ENCODE measurements at places on chromosomes 7 and 10. TPM values are rescaled to one million over a fixed set of nuclear protein-coding genes. Genes with fewer than 3 reads are reported as not detected.

GRCh38 chr7:38316733-38317360, 43.4 kb upstream of the TARP start:
- DNase-seq = no peak

DNA sequence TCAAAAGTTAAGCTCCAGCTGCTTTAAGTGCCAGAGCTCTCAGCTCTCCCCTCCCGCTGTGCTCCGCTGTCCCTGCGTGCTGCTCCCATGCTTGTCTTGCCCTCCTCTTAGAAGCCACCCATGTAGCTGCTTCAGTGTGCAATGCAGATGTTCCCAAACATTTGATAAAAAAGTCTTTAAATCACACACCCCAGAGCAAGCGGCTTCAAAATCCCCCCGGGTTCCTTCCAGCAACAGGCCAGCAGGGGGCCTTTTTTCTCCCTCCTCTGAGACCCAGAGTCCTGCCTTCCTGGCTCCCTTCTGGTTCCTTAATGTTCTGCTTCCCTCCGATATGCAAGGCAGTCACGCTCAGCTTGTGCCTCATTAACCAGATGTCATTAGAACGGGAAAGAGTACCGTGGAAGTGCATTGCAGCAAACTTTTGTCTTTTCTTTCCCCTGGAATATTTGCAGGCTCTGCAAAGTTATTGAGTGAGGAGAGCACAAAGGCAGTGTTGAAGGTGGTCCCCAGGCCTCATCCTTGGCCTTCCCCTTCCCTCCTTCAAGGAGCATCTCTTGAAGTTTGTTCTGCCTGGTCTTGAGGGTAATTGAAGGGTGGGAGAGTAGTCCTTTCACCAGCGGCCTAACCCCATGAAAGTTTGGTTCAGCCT, 25.5 kb downstream of the LDB3 start:
- DNase-seq = no peak

DNA sequence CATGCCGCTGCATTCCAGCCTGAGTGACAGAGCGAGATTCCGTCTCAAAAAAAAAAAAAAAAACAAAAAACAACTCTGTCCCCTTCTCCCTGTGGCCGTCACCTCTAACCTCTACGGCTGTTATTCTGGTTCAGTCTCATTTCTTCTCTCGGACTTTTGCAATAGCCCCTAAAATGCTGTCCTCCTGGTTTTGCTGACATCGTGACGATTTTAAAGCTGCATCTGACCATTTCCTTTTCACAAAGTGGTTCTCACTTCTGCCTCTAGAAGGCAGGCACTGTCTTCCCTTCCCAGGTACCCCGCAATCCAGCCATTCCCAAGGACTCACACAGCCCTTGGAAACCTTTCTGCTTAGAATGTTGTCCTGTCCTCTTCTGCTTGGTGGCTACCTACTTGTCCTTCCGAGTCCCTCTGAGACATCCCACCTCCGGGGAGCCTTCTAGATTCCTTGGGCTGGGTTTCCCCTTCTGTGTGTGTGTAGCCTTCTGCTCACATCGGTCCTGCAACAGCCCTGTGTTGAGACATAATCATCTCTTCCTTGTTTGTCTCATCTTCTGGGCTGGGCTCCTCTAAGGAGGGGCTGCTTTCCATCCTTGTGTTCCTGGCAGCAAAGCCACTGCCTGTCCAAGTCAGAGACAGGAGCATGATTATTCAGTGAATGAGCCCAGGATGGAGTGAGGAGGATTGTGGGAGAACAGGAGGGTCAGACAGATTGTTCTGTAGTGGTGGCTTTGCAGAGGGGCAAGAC, 83.1 kb downstream of the GRK5 start:
- no peak for DNase-seq

GRCh38 chr7:67758551-67758950, 761.9 kb downstream of the TYW1 start:
- DNase-seq = no peak

GRCh38 chr7:19772306-19772705, 1.1 kb downstream of the TMEM196 start:
- no peak for DNase-seq

- DNase-seq = no peak
These were observed 481.4 kb downstream of the GALNT17 start for GRCh38 chr7:71613313-71613712.

DNA sequence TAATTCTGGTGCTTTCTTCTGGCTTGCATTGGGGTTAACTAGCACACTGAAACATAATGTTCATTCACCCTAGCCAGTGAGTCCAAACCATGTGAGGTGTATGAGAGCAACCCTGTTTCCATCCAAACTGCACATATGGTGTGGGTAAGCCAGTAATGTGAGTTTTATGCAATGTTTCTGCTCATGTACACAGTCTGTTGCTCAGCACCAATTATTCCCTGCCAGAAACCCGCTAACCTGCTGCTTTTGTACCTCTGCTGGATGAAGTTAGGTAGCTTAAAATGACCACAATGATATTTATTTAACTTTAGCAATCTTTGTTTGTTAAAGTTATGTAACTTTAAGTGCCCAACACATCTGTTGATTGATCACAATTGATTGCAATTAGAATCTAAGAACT, 93.7 kb upstream of the RPA3 start:
- no peak for DNase-seq

The PNLIPRP3 gene
- total RNA-seq = not detected

DNA sequence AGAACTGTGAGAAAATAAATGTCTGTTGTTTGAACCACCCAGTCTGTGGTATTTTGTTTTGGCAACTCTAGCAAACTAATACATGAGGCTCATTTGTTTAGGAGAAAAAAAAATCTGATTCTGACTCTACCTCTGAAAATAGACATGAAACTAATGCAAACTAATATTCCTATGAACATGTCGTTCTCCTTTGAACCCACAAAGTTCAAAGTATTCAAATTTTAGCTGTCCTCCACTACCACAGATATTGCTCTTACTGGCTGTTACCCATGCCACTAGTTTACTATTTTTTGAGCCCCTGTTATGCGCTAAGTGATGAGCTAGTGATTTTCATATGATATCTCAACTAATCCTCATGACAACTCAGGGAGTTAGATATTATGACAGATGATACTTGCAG, 58.8 kb upstream of the ZNF804B start:
- DNase-seq = no peak

GRCh38 chr10:61120805-61121204, 176.8 kb upstream of the RHOBTB1 start:
- DNase-seq = no peak

GRCh38 chr10:132420981-132421846, 24.2 kb downstream of the PWWP2B start:
- no peak for DNase-seq

- DNase-seq = no peak
These were observed 219.2 kb downstream of the ARHGAP12 start for GRCh38 chr10:31709476-31709875.

DNA sequence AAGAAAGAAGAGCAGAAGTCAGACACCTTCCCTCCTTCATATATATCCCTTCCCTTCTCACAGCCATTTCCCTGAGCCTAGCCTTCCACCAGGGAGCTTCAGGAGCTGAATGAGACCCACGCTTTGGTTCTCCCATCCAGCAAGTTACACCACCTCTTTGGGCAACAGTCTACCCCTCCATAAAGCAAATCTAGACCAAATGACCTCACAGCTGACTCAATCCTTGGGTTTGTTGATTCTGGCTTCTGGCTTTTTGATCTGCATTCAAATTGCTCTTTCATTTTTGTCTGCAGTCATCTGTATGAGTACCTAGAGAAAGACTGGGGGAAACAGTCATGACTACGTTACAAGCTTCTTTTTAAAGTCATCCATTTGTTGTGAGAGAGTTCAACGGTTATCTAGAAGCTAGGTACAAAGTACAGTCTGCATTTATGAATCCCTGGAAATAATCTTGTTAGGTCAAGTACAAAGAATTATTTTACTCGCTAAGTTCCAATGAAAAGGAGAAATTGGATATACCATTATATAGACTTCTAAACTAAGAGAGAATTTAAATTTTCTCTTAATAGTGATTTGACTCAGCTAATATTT, 86.3 kb downstream of the RAB11FIP2 start:
- DNase-seq = no peak

The CADPS2 gene
- total RNA-seq = 7.4 TPM

The VDAC2 gene
- total RNA-seq = 78.3 TPM

DNA sequence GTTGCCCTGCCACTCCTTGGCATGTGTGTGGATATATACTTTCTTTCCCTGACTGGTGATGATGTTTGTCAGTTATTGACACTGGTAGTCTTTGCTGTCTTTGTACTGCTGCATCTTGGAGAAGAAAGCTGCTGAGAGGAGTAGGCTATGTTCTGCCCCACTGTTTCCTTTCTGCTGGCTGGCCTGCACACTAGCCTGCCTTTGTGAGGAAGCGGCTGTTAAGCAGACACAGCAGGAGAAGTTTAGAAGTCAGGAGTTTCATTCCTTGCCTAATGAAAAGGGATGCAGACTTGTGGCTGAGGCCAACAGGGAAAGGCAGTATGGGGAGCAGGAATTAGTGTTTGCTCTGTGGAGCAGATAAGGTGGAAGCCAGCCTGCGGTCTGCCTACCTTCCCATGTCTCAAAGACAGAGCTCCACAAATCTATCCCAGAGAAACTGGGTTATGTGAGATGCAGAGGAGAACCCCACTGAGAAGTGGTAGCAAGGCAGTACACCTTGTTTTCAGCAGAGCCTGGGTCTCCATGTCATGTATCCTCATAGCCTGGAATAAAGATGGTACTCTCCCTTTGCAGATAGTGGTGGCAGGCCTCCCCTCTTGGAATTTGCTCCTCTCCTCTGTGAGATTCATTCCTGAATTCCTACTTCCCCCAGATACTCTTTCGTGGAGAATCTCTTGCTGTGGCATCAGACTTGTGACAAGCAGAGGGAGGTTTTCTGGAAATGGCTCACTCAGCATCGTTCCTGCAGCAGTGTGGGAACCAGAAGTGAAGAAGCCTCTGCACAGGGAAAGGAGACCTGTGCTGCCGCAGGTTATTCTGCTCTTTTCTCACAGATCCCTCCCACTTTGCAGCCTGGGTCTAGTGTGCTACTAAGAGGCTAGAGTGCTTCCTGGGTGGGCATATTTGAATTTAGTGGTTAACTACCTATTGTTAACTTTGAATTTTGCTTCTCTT, 130.2 kb downstream of the LRRC4 start:
- DNase-seq = no peak

GRCh38 chr7:102044641-102044983, 227.2 kb downstream of the CUX1 start:
- no peak for DNase-seq

- DNase-seq = peak; percentile 71
These were observed 826 bp downstream of the CHPF2 start for GRCh38 chr7:151232917-151233701.

The CHRM2 gene
- total RNA-seq = 0.33 TPM

DNA sequence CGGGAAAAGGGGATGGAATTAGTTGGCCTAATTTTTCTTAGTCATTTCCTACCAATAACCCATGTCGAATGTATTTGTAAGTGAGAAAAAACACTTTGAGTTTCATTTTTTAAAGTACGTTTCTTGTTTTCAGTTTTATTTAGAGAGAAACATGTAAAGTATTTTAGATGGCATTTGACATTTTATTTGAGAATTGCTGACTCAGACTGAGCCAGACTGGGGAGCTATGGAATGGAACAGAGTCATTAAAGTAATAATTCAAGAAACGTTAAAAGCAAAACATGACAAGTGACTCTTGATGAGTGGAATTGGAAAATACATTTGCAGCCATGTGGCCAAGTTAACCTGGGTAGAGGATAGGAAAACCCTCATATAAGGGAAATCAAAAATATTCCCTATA, 286.1 kb upstream of the NPSR1 start:
- DNase-seq = no peak

DNA sequence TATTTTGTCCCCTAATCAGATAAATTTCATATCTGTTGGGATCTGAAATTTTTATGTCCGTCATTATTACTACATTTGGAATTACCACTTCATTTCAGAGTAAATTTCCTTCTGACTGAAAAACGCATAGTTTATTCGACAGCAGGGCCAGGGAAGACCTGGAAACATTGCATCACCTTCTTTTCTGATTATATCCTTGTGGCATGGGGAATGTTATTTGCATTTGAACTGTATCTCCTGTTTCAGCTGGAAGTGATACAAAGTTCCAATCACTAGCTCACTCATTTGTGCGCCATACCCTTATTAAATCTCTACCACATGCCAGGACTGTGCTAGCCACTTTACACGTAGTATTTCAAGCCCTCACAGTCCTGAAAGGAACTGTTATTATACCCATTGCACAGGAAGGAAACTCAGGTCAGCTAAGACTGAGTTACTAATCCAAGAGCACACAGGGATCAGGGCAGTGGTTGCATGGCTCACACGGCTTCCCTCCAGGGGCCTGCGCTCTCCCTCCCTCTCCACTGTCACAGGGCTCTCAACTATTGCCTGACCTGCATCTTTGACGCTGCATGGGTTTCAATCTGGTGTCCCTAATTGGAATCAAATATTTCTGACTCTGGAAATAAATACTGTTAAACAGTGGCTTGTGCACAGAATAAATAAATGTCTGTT, 84.4 kb upstream of the NANOS1 start:
- no peak for DNase-seq

The CUTC gene
- total RNA-seq = 31.8 TPM

The FKBP6 gene
- 0.19 TPM for total RNA-seq

- DNase-seq = no peak
These were observed 6.4 kb upstream of the ZNF398 start for GRCh38 chr7:149140831-149141230.

- no peak for DNase-seq
These were observed 321.4 kb upstream of the HGF start for GRCh38 chr7:82091126-82091684.

The HSPA12A gene
- 1.7 TPM for total RNA-seq

DNA sequence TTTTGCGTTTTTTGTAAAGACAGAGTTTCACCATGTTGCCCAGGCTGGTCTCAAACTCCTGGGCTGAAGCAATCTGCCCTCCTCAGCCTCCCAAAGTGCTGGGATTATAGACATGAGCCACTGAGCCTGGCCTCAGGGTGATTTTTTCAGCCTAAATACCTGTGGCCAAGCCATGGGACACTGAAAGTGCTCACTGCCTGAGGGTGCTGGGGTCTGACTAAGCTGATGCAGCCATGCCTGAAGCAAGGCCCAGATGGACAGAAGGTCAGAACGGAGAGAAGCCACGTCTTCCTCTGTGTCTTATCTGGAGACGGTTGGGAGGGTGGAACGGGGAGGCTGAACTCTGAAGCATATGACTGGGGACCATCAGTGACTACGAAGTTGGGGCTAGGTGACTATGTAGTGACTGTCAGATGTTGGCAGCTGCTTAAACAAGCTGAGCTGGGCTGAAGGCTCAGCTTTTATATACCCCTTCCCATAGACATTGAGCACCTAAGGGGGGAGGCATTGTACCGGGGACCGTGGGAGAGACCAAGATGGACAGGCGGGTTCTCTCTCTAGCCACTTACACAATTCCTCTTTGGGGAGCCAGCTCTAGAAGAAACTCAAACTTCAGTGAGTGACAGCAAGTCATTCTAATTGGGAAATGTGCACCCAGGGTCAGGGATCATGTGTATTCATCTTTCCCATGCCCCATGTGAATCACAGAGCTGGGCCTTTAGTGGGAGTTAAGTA, 73.3 kb upstream of the HABP2 start:
- DNase-seq = no peak

DNA sequence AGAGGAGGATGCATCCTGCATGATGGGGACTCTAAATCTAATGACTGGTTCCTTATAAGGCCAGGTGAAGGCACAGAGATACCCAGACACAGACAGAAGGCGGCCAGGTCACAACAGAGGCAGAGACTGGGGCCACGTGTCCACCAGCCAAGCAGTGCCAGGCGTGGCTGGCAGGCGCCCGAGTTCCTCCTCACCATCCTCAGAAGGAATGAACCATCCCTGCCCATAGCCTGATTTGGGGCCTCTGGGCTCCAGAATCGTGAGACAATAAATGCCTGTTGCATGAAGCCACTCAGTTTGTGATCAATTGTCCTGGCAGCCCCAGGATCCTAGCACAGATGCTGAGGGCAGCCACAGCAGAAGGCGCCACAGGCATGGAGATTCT, 69.0 kb upstream of the TNRC18 start:
- no peak for DNase-seq

- no peak for DNase-seq
These were observed 84.9 kb downstream of the NAMPT start for GRCh38 chr7:106199813-106200364.

All from thymus (tissue), 14 donors.